Ascending aorta (tissue), 2 donors: ENCODE measurements at places on chromosomes 1 and 21. TPM values are rescaled to one million over a fixed set of nuclear protein-coding genes. Genes with fewer than 3 reads are reported as not detected.
A peak's percentile ranks its signal among the peaks of the same experiment; 100 is the strongest.

- H3K36me3 ChIP-seq, result no peaks in the 10 kb centered on the region
- H3K27me3 ChIP-seq, result no peaks in the 10 kb centered on the region
- H3K27ac ChIP-seq, result peak overlapping the region; percentile 76
- H3K4me3 ChIP-seq, result no peak overlapping the region
- DNase-seq, result no peak
- H3K4me1 ChIP-seq, result peaks cover 26% of the 10 kb centered on the region
Observed at GRCh38 chr1:14912839-14913481, 240.6 kb upstream of the TMEM51 start.

DNA sequence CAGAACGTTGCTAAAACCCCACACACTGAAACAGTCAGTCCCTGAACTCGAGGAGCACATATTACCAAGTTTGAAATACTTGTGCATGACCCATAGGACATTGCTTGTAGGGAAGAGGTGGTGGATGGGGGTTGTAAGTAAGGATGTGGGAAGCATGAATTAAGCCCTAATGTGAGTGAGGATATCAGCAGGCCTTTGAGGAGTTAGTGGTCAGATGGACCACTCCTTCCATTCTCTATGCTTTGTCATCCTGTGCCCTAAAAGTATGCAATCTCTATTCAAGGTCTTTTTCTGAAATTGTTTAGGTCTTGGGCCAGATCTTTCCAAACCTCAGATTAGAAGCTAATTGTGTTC is 70.9 kb upstream of the SAMSN1 start:
- no peaks in the 10 kb centered on the region for H3K36me3 ChIP-seq
- H3K27ac ChIP-seq, result no peak overlapping the region
- H3K4me1 ChIP-seq, result no peaks in the 10 kb centered on the region
- no peak for DNase-seq

The ABCA4 gene
- total RNA-seq, result not detected

DNA sequence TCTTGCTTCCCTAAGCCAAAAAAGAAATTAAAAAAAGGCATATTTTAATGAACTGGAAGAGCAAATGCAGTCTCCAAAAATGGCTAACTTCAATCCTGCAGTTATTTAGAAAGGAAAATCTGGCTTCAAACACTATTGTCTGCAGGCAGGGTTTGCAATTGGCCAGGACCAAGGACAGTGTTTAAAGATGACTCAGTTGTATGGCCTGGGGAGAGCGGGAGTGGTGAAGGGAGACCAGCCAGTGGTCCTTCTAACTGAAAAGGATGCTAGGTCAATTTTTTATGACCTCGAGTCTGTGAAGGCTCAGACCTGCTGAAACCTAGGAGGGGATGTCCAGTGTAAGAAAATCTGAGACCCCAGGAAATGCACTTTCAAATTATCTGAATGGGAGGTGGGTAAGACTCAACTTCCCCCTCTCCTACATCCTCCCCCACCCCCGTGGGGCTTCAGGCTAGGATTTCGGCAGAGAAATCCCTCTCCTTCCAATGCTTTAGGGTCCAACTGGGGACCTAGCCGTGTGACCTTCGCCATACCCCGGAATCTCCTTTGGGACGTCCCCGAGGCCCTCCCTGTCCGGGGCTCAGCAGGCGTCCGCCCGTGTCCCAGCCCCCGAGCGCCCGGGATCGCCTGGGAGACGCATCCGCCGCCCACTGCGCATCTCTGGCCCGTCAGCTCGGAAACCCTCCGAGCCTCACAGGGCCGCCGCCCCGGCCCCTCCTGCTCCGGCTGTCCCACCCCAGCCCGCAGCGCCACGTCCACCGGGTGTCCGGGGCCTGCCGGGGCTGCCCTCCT is 602 bp upstream of the RIMKLA start:
- DNase-seq, result no peak
- no peaks in the 10 kb centered on the region for H3K36me3 ChIP-seq
- peaks cover 5% of the 10 kb centered on the region for H3K4me1 ChIP-seq
- H3K27me3 ChIP-seq, result peaks cover 7% of the 10 kb centered on the region

- peak; percentile 87 for DNase-seq
- peak overlapping the region; percentile 70 for H3K4me3 ChIP-seq
- H3K36me3 ChIP-seq, result no peaks in the 10 kb centered on the region
- H3K27me3 ChIP-seq, result no peaks in the 10 kb centered on the region
Observed at GRCh38 chr1:153533689-153534201, 2.0 kb downstream of the S100A6 start.

- no peak overlapping the region for H3K4me3 ChIP-seq
- H3K27ac ChIP-seq, result no peak overlapping the region
- H3K27me3 ChIP-seq, result no peaks in the 10 kb centered on the region
- no peak for DNase-seq
- H3K36me3 ChIP-seq, result no peaks in the 10 kb centered on the region
Observed at GRCh38 chr1:71967670-71968069, 314.7 kb downstream of the NEGR1 start.

DNA sequence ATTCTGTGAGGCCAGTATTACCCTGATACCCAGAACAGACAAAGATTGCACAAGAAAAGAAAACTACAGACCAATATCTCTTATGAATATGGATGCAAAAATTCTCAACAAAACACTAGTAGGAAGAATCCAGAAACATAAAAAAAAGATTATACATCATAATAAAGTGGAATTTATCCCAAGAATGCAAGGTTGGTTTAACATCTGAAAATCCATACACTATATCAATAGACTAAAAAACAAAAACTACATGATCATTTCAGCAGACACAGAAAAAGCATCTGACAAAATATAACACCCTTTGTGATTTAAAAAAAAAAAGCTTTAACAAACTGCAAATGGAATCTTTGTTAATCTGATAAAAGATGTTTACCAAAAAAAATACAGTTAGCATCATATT is 12.2 kb upstream of the MPL start:
- DNase-seq, result no peak
- no peaks in the 10 kb centered on the region for H3K27me3 ChIP-seq
- no peak overlapping the region for H3K27ac ChIP-seq
- H3K4me3 ChIP-seq, result no peak overlapping the region

The MAGI3 gene
- total RNA-seq, result 14.9 TPM

GRCh38 chr1:235503403-235504121 is 690 bp downstream of the B3GALNT2 start:
- H3K36me3 ChIP-seq, result no peaks in the 10 kb centered on the region
- peaks cover 20% of the 10 kb centered on the region for H3K4me1 ChIP-seq
- peak overlapping the region; percentile 94 for H3K4me3 ChIP-seq
- no peak for DNase-seq
- H3K27me3 ChIP-seq, result no peaks in the 10 kb centered on the region

The RGSL1 gene
- total RNA-seq, result not detected

DNA sequence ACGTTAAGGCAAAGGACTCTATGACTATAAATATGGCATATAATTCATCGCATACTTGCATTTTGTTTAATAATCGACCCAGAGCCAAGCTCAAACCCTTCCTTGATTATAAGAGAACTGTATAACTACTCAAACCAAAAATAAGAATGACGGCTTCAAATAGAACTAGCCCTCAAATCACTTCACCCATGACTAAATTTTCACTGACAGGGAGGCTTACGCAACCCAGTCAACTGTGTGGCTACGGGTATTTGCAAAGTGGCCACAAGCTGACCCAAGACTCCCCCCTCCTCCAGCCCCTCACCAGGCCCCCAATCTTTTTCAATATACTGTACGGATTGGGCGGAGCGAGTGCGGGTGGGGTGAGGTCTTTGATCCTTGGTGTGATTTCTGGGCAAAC is 268.3 kb downstream of the ASTN1 start:
- no peaks in the 10 kb centered on the region for H3K4me1 ChIP-seq
- no peaks in the 10 kb centered on the region for H3K36me3 ChIP-seq
- no peaks in the 10 kb centered on the region for H3K27me3 ChIP-seq
- no peak overlapping the region for H3K27ac ChIP-seq
- no peak for DNase-seq

- H3K4me3 ChIP-seq, result no peak overlapping the region
- H3K36me3 ChIP-seq, result no peaks in the 10 kb centered on the region
- H3K4me1 ChIP-seq, result no peaks in the 10 kb centered on the region
- DNase-seq, result no peak
Observed at GRCh38 chr1:183834568-183834967, 29.6 kb downstream of the RGL1 start.

The AJAP1 gene
- total RNA-seq, result 6.9 TPM

- DNase-seq, result peak; percentile 79
- peaks cover 3% of the 10 kb centered on the region for H3K4me1 ChIP-seq
- H3K36me3 ChIP-seq, result peaks cover 3% of the 10 kb centered on the region
- no peaks in the 10 kb centered on the region for H3K27me3 ChIP-seq
- H3K27ac ChIP-seq, result peak within 1 kb of the TSS; percentile 75
Observed at GRCh38 chr1:1540090-1540817, at the start of gene TMEM240. TMEM240 (minus strand) TSS chr1:1540624; CDS start chr1:1540346, 278 bp downstream.

DNA sequence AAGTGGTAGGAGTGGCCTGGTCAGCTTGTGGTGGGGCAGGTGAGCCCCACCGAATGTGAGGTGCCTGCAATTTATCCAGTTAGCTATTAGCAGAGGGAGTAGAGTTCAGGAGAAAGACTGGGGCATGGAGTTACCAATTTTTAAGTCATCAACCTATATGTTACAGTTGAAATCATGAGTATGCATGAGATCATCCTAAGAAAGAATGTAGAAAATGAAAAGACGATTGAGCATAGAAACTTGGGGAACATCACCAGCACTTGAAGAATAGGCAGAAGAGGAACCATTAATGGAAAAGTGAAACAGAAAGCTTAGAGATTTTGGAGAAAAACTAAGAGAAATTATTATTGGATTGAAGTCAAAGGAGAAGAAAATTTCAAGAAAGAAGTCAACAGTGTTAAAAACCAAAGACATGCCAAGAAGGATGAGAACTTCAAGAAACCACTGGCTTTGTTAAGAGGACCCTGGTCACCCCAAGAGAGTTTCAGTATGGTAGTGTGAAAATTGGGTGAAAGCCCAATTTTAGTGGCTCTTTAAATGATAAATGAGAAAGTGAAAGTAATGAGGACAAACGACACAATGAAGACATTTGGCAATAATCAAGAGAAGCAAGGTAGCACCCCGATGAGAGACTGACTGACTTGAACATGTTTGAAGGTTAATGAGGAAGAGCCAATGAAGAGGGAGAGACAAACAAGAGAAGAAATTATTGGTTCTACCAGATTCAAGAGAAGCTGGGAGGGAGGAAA is 36.7 kb downstream of the DNASE2B start:
- H3K27ac ChIP-seq, result no peak overlapping the region
- no peaks in the 10 kb centered on the region for H3K36me3 ChIP-seq
- no peaks in the 10 kb centered on the region for H3K4me1 ChIP-seq

GRCh38 chr1:230144758-230145504 is 77.9 kb downstream of the GALNT2 start:
- no peaks in the 10 kb centered on the region for H3K27me3 ChIP-seq
- H3K4me1 ChIP-seq, result peaks cover 16% of the 10 kb centered on the region
- no peaks in the 10 kb centered on the region for H3K36me3 ChIP-seq
- H3K27ac ChIP-seq, result peak overlapping the region; percentile 67
- no peak for DNase-seq

DNA sequence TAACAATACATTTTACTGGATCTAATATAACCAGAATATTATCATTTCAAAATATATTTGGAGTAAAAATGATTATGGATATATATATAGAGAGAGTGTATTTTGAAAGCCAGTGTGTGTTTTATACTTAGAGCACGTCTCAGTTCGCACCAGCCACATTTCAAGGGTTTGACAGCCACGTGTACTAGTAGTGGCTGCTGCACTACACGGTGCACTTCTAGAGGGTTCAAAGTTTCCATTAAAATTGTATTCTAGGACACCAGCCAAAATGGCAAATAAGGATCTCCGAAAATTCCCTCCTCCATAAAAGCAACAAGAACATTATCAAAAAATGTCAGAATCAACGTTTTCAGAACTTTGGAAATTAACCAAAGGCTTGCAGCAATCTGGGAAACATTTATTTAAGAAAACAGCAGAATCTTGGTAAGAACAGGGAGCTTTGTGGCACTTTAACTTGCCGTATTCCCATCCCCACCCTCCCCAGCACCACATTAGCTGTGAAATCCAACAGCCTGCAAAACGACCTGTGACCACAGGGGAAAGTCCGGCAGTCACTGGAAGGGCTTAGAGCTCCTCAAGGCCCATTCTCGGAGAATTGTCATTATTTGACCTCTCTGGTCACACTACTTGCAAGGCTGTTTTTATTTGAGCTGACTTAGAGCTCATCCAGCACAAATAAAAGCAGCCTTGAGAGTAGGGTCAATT is 33.5 kb upstream of the MRPS6 start:
- H3K36me3 ChIP-seq, result no peaks in the 10 kb centered on the region
- DNase-seq, result no peak
- H3K4me3 ChIP-seq, result no peak overlapping the region
- peak overlapping the region; percentile 80 for H3K27ac ChIP-seq
- H3K27me3 ChIP-seq, result no peaks in the 10 kb centered on the region

- no peaks in the 10 kb centered on the region for H3K27me3 ChIP-seq
- H3K36me3 ChIP-seq, result no peaks in the 10 kb centered on the region
- no peak overlapping the region for H3K27ac ChIP-seq
- H3K4me3 ChIP-seq, result no peak overlapping the region
- no peak for DNase-seq
- no peaks in the 10 kb centered on the region for H3K4me1 ChIP-seq
Observed at GRCh38 chr1:147062956-147063355, 109.3 kb downstream of the PRKAB2 start.

The PLA2G2C gene
- not detected for total RNA-seq

The HUNK gene
- 0.64 TPM for total RNA-seq

The PLEKHN1 gene
- total RNA-seq, result not detected

The VHLL gene
- total RNA-seq, result not detected

DNA sequence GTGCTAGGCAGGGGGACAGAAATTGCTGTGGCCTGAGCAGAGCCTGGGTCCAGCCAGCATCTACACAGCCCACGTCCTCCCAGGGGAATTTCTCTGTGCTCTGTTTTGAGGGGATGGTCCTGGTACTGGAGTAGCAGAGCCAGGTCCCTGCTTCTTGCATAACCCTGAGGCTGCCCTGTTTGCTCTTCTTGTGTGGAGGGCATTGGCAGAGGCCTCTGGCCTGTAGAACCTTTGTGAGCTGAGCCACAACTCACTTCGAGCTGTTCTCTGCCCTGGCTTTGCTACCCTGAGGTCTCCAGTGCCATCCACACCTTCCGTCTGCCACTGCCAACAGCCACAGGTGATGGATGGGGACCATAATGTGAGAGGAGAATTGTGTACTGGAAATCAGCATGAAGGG is 101.9 kb downstream of the KCNJ15 start:
- H3K4me3 ChIP-seq, result no peak overlapping the region
- DNase-seq, result no peak
- H3K4me1 ChIP-seq, result no peaks in the 10 kb centered on the region
- no peak overlapping the region for H3K27ac ChIP-seq

DNA sequence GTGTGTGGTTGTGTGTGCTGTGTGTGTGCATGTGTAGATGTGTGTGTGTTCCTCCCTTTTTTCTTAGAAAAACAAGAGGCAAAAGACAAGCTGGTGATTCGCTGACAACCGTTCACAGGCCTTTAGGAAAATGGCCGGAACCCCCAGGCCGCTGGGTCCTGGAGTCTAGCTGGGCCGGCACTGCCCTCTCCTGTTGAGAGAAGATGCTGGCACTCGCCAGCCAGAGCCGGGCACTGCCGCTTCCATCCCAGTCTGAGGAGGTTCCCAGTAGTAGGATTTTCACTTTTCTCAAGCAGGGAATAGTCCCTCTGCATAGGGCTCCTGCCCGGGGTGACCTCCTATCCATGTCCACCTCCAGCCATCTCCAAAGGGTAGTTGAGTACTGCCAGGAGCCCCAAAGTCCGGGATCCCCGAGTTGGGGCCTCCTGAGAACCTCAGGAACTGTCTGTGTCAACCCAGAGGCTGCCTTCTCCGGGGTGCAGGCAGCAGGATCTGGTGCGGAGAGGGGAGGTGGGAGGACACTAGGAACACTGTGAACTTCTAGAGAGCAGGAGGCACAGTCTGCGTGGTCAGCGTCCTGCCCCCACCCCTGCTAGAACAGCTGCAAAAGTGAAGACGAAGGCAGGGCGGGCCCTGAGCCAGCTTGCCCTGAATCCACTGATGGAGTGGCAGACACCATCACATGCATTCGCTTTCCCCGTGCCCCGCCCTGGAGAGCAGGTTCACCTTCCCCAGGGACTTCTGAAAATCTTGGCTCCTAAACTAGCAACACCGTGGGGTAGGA is 44.1 kb upstream of the ARHGEF16 start:
- no peak for DNase-seq
- no peak overlapping the region for H3K4me3 ChIP-seq
- no peaks in the 10 kb centered on the region for H3K4me1 ChIP-seq
- peaks cover 69% of the 10 kb centered on the region for H3K36me3 ChIP-seq
